ENCODE measurements at places on chromosomes 13 and 19. TPM values are rescaled to one million over a fixed set of nuclear protein-coding genes. Genes with fewer than 3 reads are reported as not detected.

DNA sequence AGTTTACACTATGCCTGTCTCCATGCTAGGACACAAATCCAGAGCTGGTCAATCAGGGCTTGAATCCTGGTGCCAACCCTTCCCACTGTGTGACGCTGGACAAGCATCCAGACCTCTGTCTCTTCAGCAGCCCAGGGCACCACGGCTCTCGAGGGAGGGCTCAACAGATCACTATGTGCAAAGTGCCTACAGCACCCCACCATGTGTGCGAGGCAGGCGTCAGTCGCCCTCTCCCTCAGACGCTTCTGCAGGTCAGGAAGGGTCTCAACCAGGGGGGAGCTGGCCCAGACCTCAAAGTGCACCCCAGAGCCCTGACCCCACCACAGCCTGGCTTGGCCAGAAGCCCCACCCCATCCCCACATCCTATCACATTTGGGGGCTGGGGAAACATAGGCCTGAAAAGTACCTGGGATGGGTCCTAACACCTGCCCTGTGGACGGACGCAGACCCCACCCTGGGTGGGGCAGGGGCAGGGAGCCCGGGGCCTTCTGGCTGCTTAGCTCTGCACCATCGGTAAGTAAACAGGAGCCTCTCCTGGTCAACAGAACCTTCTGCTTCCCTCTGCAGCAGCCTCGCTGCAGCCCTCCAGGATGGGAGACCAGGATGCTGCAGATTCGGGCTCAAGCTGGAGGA lies 2.9 kb upstream of the C2CD4C start:
- no peak for DNase-seq

DNA sequence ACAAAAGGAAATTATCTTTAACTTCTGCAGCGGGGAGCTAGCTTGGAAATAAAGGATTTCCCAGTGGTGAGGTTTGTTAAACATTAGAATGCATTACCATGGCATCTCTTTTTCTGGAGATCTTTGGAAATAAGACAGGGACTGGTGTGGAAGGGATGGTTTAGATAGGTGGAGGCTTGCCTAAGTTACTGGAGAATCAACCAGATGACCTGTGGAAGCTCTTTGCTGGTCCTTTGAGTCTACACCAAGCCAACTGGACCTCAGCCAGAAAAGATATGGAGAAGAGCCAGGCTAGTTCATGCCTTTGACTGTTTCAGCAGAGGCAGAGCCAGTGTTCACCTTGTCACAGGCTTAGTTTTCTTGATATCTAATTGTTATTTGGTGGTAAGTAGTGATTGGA lies 134.7 kb downstream of the KCNRG start:
- DNase-seq, result no peak

Gene NALCN
- polyA plus RNA-seq, result 1.6 TPM

DNA sequence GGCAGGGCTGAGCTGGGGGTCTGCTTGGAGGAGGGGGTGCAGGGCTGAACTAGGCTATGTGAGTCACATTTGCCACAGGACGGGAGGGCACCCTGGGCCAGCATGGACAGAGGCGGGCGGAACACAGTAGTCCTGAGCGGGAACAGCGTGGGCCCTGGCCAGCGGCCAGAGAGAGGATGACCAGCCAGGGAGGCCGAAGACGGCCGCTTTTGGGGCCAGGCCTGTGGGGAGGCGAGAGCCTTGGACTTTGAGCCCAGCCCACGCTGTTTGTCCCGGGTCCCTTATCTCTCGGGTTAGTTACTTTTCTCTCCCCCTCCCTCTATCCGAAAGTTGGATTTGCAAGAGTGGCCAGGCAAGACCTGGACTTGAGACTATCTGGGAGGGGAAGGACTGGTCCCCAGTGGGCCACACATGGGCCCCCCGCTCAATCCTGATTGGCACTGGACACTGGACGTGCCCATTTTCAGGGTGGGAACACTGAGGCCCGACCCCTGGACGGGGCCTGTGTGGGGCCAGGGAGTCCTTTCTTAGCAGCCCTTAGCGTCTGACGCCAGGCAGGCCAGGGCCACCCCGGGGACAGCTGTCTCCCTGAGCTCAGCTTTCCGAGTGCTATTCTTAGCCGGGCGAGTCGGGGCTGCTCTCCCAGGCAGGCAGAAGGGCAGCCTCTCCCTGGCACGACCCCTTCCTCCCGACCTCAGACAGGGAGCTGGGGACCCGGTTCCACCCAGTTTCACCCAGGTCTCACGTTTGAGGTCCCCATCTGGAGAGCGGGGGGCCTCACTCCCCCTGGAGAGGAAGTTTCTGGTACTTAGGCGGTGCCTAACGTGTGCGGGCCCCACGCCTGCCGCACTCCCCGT lies 833 bp downstream of the GAMT start:
- DNase-seq, result no peak

- no peak for DNase-seq
Measured at GRCh38 chr13:109389456-109389855, 396.9 kb downstream of the IRS2 start.

All from AG04450 (cell line).